Esophagus muscularis mucosa (tissue), 4 donors: ENCODE measurements at places on chromosomes 7 and 10. TPM values are rescaled to one million over a fixed set of nuclear protein-coding genes. Genes with fewer than 3 reads are reported as not detected.
A peak's percentile ranks its signal among the peaks of the same experiment; 100 is the strongest.

Gene TMEM236
- 1.2 TPM for total RNA-seq

- DNase-seq: no peak
Observed at GRCh38 chr7:1889556-1890181, 219.6 kb downstream of the ELFN1 start.

- DNase-seq: no peak
Observed at GRCh38 chr10:103458720-103459119, at the start of gene CALHM1. Gene CALHM1 (minus strand): TSS chr10:103458900. CDS start chr10:103458751, 149 bp downstream.

- no peak for DNase-seq
Observed at GRCh38 chr10:9621216-9621615, 1396.5 kb upstream of the CELF2 start.

- DNase-seq: no peak
Observed at GRCh38 chr10:96842896-96843723, 11.0 kb downstream of the LCOR start.

GRCh38 chr7:41039386-41039953 is 663.4 kb downstream of the INHBA start:
- DNase-seq: peak; percentile 81

DNA sequence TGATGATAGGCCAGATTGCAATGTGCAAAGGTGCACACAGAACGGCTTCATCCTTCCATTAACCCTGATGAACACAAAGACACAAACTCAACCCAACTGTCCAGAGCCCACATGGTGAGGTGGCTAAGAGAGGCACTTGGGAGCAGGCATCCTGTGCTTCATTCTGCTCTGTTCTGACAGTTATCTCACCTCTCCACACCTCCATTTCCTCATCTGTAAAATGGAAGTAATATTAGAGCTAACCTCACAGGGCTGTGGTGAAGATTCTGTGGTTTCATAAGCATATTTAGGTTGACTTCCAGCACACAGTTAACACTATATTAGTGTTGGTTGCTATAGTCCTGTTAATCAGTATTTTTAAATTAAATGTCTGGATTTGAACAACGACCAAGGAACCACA is 126.3 kb downstream of the TAX1BP1 start:
- DNase-seq: no peak

GRCh38 chr10:79482741-79483140 is 29.6 kb upstream of the EIF5AL1 start:
- no peak for DNase-seq

DNA sequence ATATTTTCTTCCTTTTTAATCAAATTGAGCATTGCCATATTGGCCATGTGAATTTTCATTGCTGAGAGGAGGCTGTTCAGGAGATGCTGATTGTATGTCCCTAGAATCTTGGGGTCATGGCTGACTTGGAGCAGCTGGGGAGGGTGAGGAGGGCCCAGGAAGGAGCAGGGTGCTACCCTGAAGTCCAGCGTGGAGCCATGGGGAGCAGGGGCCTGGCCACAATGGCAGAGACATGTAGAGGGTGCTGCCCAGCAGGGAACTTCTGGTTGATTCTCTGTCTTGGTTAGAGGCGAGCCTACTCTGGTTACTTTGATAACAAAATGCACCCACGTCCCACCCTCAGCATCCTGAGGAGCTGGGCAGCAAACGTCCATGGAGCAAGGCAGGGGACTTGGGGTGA is 186.0 kb downstream of the MYOF start:
- no peak for DNase-seq

DNA sequence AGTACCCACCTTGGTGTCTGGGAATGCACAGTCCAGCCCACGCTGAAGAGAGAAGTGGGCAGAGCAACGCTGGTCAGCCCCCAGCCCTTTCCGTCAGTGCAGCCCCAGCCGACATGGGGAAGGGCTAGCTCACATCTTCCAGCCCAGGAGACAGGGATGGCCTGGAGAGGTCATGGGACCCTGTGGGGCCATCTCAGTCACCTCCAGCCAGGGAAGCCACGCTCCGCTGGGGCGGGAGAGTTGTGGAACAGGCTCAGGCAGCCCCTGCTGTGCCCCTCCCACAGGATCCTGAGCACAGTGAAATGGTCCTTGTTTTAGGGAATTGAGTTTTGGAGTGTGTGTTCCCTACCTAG is 85.1 kb downstream of the PAXIP1 start:
- DNase-seq: no peak

- DNase-seq: no peak
Observed at GRCh38 chr10:1050145-1050544, 1.2 kb upstream of the IDI1 start.

- DNase-seq: no peak
Observed at GRCh38 chr10:75487087-75487754, 55.8 kb downstream of the LRMDA start.

DNA sequence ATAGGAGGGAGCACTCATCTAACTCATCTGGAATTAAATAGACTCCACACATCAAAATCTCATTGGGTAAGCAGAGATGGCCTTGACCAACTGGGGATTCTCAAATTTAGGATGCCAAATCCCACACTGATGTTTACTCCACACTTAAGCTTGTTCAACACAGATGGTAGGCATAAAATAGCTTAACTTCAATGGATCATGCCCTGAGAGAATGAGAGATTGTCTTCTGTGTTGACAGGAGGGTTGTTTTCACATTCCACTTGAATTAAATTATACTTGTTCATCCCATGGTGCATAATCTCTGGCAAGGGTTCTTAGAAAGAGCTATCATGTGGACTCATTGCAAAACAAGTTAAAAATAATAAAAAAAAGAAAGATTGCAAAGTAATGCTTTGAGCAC is 391.4 kb downstream of the PLXDC2 start:
- DNase-seq: no peak

- DNase-seq: no peak
Observed at GRCh38 chr10:120713573-120714205, 137.5 kb upstream of the WDR11 start.

DNA sequence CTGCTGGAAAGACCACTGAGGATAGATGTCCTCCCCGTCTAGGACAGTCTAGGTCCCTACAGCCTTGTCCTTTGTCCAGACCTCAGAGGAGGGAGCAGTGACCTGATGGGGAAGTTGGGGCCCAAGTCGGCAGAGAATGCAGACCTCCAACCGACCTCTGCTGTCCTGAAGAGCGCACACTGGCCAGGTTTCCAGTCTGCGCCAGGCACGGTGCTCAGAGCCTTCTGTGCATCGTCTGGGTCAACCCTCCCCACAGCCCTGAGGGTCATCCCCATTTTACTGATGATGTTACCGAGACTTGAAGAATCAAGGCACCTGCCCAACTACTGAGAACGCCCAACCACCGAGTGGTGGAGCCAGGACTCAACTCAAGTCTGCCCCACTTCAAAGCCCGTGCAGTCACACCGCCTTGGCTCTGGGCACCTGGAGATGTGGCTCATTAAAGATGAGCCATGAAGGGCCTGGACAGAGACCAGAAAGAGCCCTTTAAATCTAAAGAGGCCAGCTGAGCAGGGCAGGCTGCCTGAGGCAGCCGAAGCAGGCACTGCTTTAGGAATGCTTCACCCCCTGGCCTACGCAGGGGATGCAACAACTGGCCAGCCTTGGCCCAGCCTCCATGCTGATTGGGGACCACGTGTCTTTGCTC is 4.4 kb downstream of the ITPRIP start:
- no peak for DNase-seq

DNA sequence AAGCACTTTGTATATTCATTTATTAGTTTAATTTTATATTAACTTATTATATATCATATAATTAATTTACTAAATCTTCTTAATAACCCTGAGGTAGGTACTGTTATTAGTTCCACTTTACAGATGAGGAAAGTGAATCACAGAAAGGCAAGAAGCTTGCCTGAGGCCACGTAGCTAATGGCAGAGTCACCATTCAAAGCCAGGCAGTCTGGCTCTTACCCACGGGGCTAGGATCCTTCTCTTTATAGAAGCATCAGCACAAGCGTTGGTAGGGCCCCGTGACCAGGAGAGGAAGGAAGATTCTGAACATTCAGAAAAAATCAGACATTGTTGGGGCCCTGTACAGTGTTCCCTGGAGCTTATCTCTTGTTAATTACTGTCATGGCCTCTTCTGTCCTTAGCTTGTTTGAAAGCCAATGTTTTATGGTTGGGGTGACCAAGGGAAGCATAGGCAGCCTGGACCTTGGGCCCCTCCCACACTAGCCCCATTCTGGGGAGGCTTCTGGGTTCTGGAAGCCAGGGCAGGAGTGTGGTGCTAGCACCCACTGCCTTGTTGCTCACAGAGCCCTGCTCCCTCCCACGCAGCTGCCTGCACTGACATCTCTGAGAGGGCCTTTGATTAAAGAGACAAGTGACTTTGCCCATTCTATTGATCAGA is 31.1 kb upstream of the SLF2 start:
- DNase-seq: no peak

- DNase-seq: no peak
Observed at GRCh38 chr10:74754381-74754821, 72.0 kb upstream of the KAT6B start.

GRCh38 chr7:75628055-75628454 is 110.7 kb downstream of the HIP1 start:
- DNase-seq: no peak
